Activated T-cell treated with anti-CD3 and anti-CD28 coated beads for 1 hour (primary cell): ENCODE measurements at places on chromosomes 3 and 15.

- no peak for DNase-seq
Measured at GRCh38 chr3:188243124-188243795, 89.3 kb downstream of the LPP start.

- DNase-seq: no peak
Measured at GRCh38 chr15:81908111-81908510, 137.7 kb downstream of the MEX3B start.

- DNase-seq: peak; percentile 22
Measured at GRCh38 chr3:187066228-187066995, 72.9 kb downstream of the RPL39L start.

DNA sequence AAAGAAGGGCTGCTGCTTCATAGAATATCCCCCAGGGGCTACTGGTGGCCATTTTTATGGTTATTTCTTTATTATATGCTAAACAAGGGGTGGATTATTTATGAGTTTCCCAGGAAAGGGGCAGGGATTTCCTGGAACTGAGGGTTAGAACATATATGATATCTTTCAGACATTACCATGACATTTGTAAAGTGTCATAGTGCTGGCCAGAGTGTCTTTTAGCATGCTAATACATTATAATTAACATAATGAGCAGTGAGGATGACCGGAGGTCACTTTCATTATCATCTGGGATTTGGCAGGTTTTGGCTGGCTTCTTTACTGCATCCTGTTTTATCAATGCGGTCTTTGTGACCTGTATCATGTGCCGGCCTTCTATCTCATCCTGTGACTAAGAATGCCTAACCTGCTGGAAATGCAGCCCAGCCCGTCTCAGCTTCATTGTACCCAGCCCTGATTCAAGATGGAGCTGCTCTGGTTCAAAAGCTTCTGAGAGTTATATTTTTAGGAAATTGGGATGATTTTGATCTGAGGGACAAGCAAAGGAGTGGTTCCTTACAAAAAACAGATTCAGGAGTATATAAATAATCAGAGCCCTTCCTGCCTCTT lies 9.1 kb upstream of the ZBTB20 start:
- DNase-seq: no peak

GRCh38 chr3:64140651-64141050 lies 84.6 kb downstream of the PRICKLE2 start:
- DNase-seq: no peak

DNA sequence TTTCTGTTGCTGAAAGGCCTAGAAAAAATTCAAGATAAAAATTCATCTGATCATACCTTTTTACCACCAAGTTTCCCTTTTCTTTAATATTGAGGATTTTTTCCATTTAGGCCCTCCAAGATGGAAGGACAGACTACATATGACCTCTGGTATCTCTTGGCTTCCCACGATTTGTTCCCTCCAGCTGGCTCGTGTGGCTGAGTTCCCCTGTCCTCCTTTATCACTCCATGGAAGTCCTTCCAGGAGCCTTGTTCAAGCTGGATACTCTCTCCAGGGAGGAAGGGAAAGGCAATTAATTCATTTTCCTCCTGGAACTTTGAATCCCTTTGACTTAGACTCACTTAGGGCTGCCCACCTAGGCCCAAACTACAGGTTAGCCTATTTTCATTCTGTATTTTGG lies 110.6 kb downstream of the CFAP44 start:
- no peak for DNase-seq

DNA sequence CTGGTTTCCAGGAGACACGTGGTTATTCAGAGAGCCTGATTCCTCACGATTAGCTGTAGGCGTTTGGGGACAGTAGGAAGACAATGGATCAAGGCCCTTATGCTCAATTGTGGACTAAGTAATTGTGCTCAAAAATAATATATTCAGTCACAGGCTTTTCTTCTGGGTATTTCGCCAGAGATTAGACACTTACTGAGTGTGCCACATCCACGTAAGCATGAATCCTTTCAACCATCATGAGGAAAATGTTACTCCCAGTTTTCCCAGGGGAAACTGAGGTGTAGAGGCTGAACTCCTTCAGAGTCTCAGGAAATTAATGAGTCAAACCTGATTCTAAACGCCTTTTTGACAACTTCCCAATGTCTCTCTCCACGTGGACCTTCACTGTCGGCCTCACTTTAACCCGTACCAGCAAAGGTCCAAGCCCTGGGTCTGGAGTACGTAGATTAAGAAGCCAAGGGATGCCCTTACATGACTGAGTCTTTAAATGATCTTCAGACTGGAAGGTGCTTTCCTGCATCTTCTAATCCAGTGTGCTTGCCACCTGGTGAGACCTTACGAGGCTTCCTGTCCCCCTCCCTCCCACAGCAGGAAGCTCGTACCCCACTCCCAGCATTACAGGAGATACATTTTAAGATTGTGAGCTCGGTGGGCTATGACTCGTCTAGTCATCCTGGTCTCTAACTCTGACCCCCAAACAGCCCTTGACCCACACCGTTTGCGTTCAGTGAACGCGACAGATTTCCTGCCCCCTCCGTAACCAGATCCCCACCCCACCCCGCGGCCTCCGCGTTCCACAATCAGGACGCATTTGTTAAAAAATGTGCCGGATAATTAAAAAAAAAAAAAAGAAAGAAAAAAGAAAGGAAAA lies 1.7 kb downstream of the PKM start:
- DNase-seq: peak; percentile 13

- DNase-seq: no peak
Measured at GRCh38 chr3:113219605-113220300, 8.4 kb downstream of the BOC start.

GRCh38 chr3:80259736-80260135 lies 491.9 kb upstream of the ROBO1 start:
- DNase-seq: no peak

DNA sequence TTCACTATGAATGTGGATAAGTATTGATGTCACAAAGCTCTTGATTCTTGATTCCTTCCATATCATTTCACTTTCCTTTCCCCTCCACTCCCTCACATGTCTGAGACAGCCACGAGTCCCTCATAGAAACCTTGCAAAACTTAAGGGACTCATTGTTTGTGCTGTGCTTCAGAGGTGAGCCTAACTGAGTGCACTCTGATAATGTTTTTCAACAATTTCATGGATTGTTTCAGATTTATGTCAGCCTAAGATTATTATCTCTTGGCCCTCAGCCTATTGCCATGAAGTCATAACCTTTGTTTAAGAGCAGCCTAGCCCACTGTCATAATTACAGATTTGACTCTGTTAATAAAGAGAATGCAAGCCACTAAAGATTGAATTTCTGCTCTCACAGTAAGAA lies 363.6 kb downstream of the MECOM start:
- no peak for DNase-seq

DNA sequence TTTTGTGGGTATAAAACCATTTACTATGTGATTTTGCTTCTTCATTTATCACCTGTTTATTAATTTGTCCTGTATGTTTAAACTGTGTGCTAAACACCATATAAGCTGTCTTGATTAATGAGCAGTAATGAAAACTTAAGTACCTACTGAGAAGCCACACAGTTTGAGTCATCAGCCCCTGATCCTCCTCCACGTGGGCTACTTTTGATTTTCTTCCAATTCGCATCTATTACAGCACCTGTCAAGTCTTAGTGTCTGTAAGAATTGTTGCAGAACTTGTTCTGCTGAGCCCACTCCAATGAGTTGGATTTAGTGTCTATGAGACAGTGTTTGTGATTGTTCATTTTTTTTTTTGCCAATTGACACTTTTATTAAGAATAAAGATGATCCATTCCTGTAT lies 16.8 kb downstream of the EPHA6 start:
- DNase-seq: no peak

DNA sequence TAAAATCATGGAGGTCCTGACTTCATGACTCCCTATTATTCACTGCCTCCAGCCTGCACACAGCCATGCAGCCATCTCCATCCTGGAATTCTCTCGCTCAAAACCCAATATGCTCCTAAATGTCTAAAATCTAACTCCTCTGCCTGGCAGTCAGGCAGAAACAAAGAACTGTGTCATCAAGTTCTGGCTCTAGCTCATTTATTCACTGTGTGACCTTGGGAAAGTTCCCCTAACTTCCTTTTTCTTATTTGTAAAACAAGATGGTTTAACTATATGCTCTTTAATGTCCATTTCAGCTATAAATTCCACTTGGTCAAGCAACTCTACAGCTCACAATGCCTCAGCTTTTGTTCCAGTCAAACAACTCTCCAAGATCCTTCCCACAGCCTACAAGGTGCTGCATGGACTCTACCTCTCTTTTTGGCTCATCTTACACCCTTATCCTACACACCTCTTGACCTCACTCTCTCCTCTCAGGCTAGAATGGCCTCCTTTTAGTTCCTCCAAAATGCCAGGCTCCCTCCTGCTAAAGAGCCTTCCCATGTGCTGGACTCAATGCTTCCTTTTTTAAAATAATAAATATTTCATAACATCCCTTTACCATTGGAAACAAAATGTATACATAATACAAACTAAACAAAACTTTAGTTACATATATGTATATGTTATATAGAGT lies 16.4 kb downstream of the PIK3CB start:
- DNase-seq: no peak

- no peak for DNase-seq
Measured at GRCh38 chr15:86735247-86736040, 655.8 kb downstream of the AGBL1 start.

GRCh38 chr3:139778682-139779233 lies 101.0 kb upstream of the NMNAT3 start:
- no peak for DNase-seq

DNA sequence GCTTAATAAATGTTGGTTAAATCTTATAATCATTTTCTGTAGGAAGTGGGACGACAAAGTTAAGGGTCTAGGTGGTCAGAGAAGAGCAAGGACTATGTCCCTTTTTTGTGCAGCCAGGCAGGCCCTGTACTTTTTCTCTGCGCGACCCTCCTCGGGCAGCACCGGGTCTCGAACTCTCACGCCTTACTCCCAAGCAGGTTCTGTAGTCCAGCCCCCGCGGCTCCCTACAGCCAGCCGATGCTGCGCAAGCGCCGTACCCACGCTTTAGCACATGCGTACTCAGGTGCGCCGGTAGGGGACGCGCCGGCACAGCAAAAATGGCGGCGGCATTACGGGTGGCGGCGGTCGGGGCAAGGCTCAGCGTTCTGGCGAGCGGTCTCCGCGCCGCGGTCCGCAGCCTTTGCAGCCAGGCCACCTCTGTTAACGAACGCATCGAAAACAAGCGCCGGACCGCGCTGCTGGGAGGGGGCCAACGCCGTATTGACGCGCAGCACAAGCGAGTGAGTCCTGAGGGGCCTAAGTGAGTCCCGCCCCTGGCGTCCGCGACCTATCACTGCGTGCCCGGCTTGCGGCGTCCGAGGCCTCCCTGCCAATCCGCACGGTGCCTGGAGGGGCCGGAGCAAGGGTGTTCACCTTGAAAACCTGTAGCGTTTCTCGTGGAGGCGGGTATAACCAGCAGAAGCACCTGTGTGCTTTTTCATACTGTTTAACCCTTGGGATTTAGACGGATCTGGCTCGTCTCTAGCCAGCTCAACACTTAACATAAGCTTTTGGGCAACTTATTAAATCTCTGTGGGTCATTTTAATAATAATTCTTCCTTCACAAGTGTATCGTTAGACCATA lies at the start of gene PCCB:
PCCB (plus strand) TSS at position 282 of the 844 bp plus-strand sequence; CDS start at position 318, 36 bp downstream.
- DNase-seq: peak; percentile 86

GRCh38 chr3:158794206-158794605 lies 7.6 kb upstream of the MFSD1 start:
- no peak for DNase-seq

GRCh38 chr3:171187706-171188290 lies 161.3 kb upstream of the SLC2A2 start:
- DNase-seq: no peak

DNA sequence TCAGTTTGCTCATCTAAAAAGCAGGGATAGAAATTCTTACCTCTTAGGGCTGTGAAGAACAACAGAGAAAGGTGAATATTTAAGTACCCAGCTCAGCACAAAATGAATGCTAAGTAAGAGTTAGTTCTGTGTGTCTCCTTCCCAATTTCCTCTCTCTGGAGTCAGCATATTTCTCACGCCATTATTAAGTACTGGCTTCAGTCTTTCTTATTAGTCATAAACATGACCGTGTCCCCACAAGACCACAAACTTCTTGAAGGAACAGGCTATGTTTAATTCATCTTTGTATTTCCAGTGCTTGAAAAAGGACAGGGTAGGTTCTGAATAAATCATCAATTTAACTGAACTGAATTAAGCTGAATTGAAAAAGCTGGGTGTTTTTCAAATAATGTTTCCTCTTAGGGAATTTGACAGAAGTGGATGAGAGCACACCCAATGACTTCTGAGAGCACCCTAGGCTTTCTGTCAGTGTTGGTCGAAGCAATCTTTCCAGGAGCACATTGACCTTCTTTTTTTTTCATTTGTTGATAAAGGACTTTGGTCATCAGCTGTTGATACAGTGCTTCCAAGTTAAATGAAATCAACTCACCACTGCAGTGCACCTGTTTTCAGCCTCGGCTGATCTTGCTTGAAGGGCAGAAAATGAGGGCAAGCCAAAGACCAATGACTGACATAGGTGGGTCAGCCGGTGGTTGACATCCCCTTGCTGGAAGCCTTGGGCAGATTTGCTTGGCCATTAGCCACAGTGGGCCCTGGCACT lies 324.6 kb downstream of the MFSD1 start:
- DNase-seq: no peak
